ENCODE measurements at places on chromosomes 2 and 18.
A peak's percentile ranks its signal among the peaks of the same experiment; 100 is the strongest.

- no peak for DNase-seq
These were observed 101.7 kb upstream of the ALPP start for GRCh38 chr2:232276733-232277313.

DNA sequence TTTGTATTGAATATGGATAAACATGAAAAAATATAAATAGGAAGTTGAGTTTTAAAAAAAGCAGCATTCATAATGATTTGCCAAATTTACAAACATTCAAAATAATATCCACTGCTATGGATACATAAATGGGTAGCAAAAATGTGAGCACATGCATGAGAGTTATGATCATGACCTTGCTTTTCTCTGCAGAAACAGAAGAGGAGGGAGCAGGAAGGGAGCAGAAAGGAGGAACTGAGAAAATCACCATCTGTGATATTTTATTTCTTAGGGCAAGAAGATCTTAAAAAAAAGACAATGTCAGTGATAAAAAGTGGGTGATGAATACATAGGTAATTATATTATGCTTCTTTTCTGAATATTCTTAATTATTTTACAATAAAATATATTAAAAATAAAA is 17.7 kb upstream of the CCDC93 start:
- DNase-seq = no peak

- peak; percentile 76 for DNase-seq
These were observed 27.8 kb downstream of the WDR7 start for GRCh38 chr18:56678836-56679565.

DNA sequence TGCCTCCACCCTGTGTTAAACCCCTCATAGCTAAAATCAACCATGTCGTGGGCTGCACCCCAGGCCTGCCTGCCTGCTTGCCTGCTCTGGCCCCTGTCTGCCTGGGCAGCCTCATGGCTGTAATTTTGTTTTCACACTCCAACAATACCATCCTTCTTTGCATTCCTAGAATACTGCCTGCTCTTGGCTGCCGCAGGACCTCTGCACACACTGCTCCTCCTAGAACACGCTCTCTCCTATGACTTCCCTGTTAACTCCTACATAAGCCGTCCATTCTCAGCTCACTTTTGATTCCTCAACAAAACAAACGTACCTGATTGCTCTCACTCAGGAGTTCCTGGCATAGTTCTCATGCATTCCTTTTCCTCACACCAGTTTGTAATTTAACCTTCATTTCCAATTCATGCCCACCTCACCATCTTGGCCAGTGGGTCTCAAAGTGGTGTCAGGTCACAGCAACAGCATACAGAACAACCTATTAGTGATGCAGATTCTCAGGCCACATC is 2.5 kb downstream of the UXS1 start:
- DNase-seq = no peak
